NCI-H1092 treated with DMSO at 0.1 percent for 48 hours (cell line): ENCODE measurements at places on chromosomes 3 and 15.

- DNase-seq: no peak
Observed at GRCh38 chr15:93789441-93789840, 441.9 kb upstream of the MCTP2 start.

DNA sequence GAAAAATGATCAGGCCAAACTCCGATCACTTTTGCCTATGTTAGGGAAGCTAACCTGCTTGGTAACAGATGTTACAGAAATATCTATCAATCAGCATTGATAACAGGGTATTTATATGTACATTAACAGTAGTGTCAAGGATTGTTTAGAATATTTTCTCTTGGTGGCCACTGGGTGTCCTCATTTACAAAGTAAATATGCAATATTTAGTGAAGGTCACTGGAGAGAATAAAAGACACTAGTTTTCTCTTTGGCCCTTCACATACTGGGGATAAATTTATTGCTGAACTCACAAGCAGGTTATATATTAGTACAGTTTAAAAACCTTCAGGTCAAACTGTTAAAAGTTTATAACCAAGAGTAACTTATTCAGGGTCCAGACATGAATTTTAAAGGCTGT, 69.0 kb downstream of the TIGIT start:
- DNase-seq: peak; percentile 19

DNA sequence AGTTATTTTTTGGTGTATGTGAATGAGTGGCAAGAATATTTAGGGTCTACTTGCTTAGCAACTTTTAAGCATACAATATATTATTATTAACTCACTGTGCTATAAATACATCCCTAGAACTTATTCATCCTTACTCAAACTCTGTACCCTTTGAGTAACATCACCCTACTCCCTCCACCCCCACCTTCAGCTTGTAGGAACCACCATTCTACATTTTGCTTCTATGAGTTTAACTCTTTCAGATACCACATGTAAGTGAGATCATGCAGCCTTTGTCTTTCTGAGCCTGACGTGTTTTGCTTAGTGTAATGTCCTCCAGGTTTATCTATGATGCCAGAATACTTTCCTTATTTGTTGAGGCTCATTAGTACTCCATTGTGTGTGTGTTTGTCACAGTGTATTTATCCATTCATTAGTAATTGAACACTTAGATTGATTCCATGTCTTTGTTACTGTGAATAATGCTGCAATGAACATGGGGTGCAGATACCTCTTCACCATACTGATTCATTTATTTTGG, 526.9 kb downstream of the PYDC2 start:
- peak; percentile 19 for DNase-seq

DNA sequence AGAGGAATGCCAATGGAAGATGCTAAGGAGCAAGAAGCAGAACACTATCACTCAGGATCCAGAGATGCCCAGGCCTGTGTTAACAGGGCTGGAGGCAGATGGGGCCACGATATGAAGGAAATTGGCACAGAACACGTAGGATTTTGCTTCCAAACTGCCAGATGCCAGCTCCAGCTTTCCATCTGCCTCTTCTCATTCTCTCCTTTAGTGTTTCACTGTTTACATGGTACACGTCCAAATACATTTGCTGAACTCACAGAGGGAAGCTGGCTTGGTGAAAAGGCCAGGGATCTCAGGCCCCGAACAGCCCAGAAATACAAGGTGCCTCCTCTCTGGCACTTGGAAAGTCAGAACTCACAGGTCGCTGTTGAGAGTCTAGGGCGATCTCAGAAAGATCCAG, 187.0 kb downstream of the NTRK3 start:
- peak; percentile 88 for DNase-seq

DNA sequence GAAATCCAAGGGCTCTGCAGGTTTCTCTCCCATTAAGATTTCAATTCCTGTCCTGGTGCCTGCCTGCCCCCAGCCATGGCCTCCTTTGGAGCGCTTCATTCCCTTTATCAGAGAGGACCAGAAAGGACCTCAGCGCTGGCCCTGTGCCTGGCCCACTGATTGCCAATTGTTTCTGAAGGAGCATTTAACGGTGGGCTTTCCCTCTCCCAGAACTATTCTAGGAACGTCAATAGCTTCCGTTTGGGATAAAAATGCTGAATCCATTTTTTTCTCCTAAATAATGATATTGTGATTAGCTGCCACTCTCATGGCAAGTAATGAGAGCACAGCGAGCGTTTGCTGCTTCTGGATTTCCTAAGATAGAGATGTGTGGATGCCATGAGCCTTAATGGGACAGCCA, 12.2 kb upstream of the SLC6A1 start:
- DNase-seq: no peak

DNA sequence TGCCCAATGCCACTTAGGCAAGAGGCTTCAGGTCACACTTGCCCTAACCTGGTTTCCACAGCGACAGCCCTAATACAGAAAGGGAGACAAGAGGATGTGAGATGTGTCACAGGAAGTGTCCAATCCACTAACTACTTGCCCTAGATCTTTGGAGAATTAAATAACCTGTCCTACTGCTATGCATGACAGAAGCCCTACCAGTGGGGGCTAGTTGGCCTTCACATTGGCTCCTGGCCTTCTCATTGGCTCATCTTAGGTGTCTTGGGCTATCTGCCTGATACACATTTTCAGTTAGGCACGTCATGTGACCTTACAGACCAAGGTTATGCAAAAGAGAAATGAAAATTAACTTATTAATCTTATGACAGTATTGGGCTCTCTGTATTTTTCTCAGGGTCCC, 449.9 kb downstream of the FHIT start:
- DNase-seq: no peak

- DNase-seq: no peak
Observed at GRCh38 chr3:140205598-140205997, 270.6 kb downstream of the CLSTN2 start.

GRCh38 chr15:40353697-40354096, 2.9 kb downstream of the PHGR1 start:
- peak; percentile 35 for DNase-seq

GRCh38 chr3:188401244-188401993, 247.5 kb downstream of the LPP start:
- DNase-seq: no peak

GRCh38 chr3:115977866-115978265, 354.6 kb downstream of the GAP43 start:
- no peak for DNase-seq

- no peak for DNase-seq
Observed at GRCh38 chr3:146532406-146532805, 12.0 kb downstream of the PLSCR1 start.

- no peak for DNase-seq
Observed at GRCh38 chr3:150878290-150878689, 26.9 kb downstream of the MINDY4B start.

DNA sequence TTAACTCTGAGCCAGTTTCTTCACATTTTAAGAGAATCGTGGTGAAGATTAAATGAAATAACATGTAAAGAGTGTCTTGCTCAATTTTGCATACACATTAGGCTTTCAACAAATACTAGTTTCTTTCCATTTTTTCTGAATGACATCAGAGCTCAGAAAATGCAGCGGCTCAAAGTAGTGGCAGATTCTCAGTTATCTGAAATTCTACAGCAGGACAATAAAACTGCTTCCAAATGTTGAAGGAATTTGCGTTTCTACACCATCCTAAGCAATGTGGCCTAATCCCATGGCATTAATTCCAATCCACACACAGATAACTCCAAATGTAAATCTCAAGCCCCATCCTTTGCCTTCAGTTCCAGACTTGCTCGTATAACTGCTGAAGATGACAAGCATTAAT, 115.8 kb downstream of the PLCH1 start:
- DNase-seq: no peak

GRCh38 chr3:10021856-10022775, 4.1 kb upstream of the FANCD2 start:
- DNase-seq: no peak

DNA sequence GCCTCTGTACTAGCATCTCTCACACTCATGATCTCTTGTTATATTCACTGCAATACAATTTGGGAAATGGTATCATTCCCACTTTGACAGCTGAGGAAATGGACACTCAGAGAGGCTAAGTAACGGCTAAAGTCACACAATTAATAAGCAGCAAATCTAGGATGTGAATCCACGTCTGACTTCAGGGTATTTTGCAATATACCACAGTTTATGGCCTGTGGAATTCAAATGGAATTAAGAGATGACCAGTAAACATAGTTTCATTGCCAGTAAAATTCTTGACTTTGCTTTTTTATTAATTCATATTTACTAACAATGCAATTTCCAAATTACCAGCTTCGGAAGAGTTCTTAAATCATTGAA, 61.1 kb downstream of the CCNL1 start:
- DNase-seq: no peak

DNA sequence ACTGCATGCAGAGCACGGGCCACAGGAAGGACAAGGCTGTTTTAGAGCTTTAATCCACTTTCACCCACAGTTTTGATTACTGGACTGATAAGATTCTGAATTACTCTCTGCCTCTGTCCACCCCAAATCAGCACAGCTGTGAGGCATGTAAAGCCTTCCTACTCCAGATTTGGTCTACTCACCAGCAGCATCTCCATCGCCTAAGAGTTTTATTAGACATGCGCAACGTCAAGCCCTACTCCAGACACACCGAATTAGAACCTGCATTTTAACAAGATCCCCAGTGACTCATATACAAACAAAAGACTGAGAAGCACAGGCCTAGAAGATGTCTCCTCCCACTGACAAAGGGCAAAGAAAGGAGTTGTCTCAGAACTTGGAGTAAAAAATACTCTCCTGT, 221.2 kb downstream of the TUSC7 start:
- DNase-seq: no peak
